Activated T-cell treated with anti-CD3 and anti-CD28 coated beads, Interleukin-2, amount 50 U/mL, for 24 hours (primary cell): ENCODE measurements at places on chromosomes 5 and 9.

DNA sequence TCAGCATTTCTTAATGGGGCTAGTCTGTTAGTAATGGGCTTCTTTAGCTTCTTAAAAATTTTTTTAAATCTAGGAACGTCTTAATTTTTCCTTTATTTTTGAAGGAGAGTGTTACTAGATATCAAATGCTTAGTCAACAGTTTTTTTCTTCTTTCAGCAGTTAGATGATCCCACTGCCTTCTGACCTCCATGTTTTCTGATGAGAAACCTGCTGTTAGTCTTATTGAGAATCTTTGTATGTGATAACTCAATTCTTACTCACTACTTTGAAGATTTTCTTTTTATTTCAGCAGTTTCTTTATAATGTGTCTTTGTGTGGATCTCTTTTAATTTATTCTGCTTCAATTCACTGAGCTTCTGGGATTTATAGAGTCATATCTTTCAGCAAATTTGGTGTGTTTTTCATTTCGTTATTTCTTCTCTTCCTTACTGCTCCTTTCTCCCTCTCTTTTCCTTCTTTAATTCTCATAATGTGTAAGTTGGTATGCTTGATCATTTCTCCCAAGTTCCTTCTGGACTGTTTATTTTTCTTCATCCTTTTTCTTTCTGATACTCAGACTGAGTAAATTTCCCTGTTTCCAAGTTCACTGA is 205.8 kb downstream of the RANBP17 start:
- no peak for DNase-seq

DNA sequence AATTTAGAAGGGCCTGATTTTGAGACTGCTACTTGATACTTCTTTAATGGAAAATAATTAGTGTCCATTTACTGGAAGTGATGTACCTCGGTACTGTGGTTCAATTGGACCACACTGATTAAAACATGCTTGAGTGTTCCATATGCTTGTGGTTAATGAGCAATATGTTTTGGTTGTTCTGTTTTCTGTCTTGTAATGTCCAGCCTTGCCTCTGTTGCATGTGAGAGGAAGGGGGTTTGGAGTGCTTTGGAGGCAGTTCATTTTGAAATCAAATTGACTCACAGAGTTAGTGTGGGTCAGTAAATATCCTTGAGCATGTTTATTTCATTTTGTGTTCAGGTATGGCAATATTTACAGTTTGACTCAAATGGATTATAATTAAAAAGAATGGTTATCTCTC is 334.4 kb downstream of the ARHGEF28 start:
- DNase-seq: no peak

DNA sequence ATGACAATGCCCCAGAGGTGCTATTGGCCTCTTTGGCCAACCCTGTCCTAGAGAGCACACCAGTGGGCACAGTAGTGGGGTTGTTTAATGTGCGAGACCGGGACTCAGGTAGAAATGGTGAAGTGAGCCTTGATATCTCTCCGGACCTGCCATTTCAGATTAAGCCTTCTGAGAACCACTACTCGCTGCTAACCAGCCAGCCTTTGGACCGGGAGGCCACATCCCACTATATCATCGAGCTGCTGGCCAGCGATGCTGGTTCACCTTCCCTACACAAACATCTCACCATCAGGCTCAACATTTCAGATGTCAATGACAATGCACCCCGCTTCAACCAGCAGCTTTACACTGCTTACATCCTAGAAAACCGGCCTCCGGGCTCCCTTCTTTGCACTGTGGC is 1.4 kb downstream of the PCDHGC5 start:
- no peak for DNase-seq

GRCh38 chr5:179198825-179199224 is 138.7 kb downstream of the ZNF354C start:
- no peak for DNase-seq
